ENCODE measurements at places on chromosomes 4 and X.

GRCh38 chr4:152729466-152729865 lies 49.7 kb upstream of the TMEM154 start:
- no peak for DNase-seq

DNA sequence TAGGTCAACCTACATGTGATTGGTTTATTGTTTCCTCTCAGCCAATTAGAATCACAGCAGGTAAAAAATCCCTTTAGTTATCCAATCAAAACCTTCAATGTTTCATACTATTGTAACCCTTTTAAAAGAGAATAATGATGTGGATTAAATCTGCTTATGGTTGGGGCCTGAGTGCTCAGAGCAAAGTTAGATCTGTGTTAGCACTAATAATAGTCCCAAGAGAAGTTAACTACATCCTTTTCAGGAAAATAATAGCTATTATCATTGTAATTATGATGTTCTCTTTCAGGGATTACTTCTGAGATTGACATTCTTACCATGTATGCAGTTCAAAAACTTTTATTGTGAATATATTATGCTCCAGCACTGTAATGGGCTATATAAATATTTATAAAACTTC lies 262.6 kb upstream of the ARX start:
- no peak for DNase-seq

DNA sequence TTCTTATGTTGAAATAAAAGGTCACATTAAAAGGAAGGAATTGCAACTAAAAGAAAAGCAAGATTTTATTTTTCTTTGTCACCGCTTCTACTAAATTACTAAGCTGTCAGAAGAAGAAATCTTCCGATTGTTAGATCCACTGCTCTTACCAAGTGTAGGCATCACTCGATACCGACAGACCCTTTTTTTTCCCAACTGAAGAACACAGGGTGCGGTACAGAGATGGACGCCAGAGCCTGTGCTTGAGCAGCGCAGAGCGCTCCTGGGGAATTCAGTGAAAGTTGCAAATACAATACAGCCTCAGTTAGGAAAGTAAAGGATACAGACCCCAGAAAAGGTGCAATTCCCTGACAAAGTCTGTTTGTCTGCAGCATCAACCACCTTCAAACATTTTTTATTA lies 94.9 kb upstream of the WDR17 start:
- DNase-seq = no peak

DNA sequence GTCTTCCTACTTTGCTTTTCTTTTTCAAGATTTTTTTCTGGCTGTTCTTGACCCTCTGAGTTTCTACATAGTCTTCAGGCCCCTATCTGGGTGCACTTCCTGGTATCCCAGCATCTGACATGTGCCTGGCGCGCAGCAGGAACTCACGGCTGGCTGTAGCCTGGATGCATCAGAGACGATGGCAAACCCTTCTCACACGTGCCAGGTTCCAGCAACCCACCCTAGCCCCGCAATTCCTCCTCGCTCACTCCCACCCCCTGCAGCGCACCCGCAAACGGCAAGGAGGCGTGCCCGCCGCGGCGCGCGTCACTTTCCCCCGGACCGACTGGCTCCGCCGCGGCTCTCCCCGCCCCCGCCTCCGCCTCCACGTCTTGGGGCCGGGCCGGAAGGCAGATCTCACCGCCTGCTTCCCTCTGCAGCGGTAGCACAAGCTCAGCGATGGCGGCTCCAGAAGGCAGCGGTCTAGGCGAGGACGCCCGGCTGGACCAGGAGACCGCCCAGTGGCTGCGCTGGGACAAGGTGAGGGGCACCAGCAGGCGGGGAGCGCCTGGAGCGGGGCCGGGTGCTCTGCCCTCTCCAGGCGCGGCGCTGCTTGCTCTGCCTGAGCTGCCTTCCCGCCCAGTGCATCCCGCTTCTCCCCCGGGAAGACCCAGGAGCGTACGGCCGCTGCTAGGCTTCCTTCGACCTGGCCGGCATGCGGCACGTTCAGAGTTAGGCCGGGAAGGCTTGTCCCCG lies at the start of gene PGM2:
Gene PGM2 (plus strand): TSS at position 392 of the 735 bp plus-strand sequence. CDS start 47 bp downstream, at position 439.
- peak; percentile 96 for DNase-seq

DNA sequence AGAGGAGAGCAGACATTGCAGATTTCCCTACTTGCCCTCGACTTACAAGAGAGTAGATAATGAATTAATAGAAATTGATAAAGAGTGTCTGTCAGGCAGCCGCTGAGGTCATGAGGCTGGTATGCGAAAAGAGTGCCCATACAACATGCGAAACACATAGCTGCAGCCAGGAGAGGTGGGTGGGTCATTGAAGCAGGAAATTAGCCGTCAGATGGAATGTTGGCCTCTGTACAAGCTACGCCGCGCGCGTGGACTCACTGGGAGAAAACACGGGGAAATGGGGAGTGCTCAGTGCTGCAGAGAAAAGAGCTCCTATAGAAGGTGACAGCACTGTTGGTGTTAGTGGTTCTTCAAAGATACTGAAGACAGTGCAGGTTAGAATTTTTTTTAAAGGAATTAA lies 125.1 kb downstream of the RAPGEF2 start:
- peak; percentile 70 for DNase-seq

DNA sequence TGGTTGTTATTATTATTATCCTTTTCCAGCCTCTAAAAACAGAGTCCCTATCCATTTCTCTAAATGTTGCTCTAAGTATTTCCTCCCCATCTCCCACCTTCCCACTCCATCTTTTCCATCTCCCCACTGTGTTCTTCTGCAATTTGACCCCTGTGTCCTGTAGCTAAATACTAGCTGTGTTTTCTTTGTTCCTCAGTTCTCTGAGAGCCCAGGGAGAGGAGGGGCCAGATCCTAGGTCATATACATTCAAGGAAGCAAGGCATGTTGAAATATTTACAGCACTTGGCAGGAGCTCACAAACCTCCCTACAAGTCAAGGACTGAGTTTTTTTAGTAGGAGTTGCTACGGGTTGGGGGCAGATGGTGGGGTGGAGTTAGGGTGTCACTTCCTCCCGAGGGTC lies 10.5 kb downstream of the SLC16A2 start:
- DNase-seq = no peak

DNA sequence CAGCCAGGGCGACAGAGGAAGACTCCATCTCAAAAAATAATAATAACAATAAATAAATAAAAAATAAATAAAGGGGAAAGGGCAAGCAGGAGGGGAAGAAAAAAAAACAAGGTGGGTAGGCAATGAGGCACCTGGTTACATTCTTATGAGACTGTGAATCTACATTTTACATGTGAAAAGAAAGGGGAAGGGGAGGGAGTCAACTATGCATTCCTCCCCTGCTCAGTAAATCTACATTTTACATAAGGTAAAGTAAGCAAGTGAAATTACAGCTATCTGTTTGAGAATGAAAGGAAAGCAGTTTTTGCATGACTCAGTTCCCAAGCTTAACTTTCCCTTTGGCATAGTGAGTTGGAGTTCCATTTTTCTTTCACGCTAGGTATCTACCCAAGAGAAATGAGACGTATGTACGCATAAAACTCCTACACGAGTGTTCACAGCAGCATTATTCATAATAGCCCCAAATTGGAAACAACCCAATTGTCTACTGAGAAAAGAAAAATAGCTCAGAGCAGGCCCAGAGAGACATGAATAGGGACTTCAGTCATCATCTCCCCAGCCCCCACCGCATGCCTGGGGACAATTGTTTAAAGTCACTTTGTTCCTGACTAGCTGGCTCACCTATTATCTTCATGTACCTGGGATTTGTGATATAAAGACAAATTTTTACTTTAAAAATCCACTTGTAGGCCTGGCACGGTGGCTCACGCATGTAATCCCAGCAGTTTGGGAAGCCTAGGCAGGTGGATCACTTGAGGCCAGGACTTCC lies 52.4 kb downstream of the DDX3X start:
- DNase-seq = no peak

DNA sequence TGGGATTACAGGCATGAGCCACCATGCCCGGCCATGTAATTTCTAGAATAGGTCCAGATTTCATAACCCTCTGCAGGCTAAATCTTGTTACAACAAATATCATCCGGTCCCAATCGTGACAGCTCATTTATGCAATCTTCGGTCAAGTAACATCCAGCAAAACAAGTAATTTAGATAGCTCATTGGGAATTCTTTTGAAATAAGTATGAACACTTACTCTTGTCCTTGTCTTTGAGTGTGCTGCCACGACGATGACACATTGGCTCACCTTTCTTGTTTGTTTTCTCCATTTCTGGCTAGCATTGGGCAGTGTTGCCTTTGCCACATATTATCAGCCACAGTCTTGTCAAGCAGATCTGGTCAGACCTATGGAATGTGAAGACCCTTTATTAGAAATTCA lies 92.0 kb downstream of the PHEX start:
- no peak for DNase-seq

GRCh38 chr4:107937040-107937439 lies 5.7 kb downstream of the CYP2U1 start:
- DNase-seq = no peak

DNA sequence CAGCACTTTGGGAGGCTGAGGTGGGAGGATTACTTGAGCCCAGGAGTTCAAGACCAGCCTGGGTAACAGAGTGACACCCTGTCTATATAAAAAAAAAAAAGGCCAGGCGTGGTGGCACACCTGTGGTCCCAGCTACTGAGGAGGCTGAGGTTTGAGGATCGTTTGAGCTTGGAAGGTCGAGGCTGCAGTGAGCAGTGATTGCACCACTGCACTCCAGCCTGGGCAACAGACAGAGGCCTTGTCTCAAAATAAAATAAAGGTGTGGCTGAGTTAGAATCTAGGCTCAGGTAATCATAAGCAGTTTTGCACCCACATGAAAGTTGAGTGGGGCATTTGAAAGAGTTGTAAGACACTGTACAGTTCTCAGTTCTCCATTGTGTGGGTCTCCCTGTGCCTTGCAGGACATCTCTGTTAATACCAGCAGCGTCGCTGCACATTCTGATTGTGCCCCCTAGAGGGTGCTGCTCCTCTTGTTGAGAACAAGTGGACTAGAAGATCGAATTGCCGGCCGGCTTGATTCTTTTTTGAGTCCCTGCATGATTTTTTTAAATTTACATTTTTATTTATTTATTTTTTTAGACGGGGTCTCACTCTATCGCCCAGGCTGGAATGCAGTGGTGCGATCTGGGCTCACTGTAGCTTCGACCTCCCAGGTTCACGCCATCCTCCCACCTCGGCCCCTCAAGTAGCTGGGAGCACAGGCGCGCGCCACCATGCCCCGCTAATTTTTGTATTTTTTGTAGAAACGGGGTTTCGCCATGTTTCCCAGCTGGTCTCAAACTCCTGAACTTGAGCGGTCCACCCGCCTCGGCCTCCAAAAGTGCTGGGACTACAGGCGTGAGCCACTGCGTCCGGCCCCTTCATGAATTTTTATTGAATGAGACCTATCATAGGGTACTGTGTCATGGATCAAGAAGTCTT lies 73.6 kb upstream of the RBMX start:
- DNase-seq = peak; percentile 87

DNA sequence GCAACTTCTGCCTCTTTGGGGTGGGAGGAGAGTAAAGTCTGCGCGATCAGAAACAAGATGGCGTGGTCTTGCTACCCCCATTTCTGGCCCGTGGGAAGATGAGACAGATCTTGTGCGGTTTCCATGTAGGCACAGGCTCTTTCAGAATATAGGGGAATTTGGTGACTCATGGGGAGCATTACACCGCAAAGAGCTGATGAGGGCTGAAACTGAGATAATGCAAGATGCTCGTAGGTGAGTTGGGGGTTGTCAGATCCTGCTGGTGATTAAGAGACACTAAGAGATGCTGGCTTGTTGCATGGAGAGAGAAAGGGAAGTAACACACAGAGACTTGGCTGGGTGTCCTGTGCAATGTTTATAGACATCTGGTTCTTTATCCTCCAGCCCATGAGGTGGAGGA lies 1.5 kb downstream of the EVC start:
- DNase-seq = peak; percentile 23

- peak; percentile 37 for DNase-seq
These were observed 34.9 kb upstream of the CRMP1 start for GRCh38 chr4:5927747-5928146.

- no peak for DNase-seq
These were observed 3.8 kb downstream of the SCML1 start for GRCh38 chrX:17741123-17741511.

DNA sequence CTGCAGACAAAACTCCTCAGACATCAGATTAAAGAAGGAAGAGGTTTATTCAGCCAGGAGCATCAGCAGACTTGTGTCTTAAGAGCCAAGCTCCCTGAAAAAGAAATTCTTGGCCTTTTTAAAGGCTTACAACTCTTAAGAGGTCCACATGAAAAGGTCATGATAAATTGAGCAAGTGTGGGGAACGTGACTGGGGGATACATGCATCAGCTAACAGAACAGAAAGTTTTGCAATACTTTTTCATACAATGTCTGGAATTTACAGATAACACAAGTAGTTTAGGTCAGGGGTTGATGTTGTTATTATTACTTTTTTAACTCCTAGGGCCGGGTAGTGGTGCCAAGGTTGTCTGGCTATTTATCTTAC lies 55.6 kb upstream of the RBMX start:
- no peak for DNase-seq

DNA sequence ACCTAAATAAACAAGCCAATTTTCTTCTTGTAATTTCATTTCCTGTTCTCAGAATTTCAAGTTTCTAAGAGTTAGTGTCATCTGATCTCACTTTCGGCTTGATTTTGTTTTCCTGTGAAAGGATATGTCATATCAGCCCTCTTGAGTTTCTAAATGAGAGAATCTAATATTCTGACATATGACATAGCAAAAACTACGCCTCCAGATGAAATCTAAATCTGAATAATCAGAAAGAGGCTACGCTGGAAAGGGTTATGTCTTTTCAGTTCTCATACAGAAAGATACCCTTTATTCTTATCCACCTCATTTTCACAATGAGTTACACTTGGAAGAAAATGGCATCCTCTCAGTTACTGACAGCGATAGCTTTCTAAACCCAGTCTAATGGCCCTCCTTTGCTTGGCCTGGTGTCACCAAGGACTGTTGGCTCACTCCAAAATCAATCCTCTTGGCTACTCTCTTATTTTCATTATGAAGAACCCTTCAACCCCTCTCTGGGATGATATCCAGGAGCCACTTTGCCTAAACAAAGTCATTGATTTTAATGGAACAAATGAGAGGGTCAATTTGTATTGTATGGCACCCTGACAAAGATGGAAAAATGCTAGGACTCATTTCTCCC lies 65.6 kb downstream of the ASB9 start:
- DNase-seq = no peak

DNA sequence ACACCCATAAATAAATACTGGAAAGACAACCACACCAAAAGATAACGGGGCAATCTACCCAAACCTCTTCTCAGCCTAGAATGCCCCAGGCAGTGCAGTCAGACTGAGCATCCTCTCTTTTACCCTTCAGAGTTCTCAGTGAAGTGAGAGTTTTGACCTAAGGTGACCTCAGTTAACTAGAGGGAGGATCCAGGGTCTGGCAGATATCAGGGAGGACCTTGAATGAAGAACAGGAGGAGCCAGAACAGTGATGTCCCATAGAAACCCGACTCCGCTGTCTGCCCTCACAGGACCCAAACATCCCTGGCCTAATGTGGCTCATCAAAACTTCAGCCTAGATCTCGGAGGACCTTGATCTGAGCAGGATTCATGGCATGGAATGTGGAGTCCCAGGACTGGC lies at the start of gene MAGEB3:
Gene MAGEB3 (plus strand): TSS at position 263 of the 400 bp plus-strand sequence. CDS start 5,268 bp downstream, outside the sequence.
- DNase-seq = no peak

- no peak for DNase-seq
These were observed 246.3 kb upstream of the TAPT1 start for GRCh38 chr4:16472537-16472936.

Data from endodermal cell (in vitro differentiated cells).